ENCODE measurements at places on chromosomes 3 and 15.

- no peak for DNase-seq
These were observed 95.5 kb downstream of the FRMD4B start for GRCh38 chr3:69290430-69290829.

- no peak for DNase-seq
These were observed 44.2 kb upstream of the ZBED2 start for GRCh38 chr3:111639316-111639715.

DNA sequence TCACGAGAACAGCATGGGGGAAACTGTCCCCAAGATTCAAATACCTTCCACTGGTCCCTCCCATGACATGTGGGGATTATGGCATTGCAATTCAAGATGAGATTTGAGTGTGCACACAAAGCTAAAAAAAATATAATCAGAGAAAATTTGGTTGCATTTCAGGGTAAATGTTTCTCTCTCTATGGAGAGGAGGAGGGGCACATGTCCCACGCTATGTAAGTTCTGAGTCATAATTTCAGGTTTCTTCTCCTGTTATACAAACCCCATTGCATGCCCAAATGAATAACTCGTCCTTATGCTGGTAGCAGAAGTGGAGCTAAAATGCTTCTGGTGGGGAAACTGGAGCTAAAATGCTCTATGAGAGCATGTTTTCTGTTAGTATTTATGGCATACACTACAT is 209.7 kb upstream of the DCBLD2 start:
- DNase-seq: no peak

GRCh38 chr3:113499081-113499480 is 15.9 kb downstream of the SPICE1 start:
- DNase-seq: no peak

DNA sequence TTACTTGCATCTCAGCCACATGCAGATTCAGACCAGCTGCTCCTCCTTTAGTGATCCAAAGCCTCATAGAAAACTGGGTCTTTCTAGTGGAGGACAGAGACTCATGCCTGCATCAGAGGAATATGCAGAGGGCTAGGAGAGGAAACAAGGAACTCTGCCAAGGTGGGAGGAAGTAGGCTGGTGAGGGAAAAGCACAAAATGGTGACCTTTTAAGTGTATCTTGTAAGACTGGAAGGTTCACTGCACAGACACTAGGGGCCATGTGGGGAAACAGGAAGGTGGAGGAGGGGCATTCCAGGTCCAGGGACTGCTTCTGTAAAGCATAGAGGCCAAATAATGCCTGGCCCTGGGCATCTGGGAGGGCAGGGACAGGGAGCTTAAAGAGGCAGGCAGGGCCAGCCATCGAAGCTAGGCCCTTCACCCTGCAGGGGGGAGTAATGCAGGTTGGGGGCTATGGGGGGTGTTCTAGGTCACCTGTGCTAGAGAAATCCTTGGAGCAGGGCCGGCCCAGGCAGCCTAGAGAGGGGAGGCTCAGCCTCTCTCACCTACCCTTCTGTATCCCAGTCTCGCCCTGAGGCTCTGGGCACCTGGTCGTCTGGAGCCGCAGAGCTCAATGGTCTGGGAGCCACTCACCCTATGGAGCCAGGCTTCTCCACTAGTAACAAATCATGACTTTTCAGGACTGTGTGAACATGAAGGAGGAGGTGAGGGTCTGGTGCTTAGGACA is 117.7 kb downstream of the DNAJB8 start:
- no peak for DNase-seq

DNA sequence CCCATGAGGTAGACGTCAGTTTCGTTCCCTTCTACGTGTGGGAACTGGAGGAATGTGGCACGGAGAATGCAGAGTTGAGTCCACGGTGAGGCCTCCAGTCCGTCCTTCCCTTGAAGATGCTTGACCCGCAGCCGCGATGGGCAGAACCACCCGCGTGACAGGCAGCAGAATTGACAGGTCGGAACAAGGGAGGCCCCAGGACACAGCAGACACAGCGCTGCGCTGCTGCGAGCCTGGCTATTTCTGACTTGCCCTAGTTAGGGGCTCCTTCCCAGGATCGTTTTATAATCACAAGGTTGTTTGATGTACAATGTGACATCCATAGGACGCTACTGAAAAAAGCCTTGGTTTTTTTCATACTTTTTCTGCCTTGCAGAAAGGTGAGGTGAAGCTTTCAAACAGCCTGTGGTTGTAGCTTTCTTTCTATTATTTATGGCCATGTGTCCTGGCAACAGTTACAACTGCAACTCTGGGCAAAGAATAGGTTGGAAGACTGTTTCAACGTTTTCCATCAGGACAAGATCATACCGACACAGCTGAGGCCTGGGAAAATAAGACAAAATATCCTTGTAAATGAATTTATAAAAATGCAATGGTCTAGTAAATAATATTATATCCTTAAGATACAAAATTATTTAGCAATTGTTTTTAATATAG is 9.6 kb upstream of the TMEM41A start:
- DNase-seq: no peak

GRCh38 chr3:28036599-28037575 is 204.5 kb upstream of the CMC1 start:
- no peak for DNase-seq

DNA sequence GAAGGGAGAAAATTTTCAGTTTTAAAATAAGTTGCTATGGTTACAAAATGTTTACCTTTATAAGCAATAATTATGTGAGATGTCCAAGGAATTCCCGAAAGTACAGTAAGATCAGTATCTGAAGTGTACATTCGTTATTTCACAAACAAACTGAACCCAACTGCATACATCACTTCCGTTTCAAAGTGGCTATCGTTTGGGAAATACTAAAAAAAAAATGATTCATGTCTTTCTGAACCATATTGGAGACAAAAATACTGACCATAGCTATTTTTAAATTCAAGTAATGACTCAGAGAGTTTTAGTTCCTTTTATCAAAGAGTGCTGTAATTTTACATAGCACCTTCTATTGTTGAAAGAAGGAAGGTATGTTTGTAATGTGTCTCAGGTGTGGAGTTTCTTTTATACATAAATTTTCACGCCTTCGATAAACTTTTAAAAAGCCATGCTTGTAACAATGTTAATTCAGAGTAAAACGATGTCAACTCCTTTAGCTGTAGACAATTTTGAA is 8.0 kb upstream of the ANKRD28 start:
- no peak for DNase-seq

DNA sequence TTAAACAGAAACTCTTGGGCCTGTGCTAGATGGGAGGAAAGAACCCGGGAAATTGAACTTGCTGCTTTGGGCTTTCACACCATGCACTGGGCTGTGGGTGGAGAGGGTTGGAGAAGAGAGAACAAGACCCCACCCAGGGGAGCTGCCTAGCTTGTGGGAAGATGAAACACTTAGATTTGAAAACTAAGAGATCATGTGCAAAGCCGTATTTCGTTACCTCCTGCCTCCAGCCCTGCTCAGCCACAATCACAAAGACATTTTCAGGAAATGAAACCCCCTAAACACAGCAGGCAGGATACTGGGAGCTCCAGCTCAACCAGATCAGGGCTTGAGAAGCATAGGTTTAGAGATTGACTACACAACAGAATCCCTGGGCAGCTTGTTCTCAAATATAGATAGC is 183.0 kb upstream of the C2CD4B start:
- no peak for DNase-seq

DNA sequence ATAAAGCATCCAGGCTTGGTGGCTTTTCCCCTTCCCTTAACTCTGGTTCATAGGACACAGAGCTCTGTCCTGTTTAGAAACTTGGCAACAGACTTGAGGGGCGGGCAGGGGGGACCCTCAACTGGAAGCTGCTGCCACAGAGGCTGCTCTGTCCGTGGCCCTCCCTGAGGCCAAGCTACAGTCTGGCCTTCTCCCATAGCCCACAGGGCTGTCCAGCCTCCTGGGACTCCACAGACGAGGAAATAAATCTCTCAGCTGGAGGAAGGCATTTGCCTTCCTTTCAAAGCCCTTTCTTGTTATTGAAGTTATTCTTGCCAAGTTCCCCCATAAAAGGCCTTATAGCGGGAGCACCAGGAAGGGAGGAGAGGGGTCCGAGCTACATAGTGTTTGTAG is 248.8 kb upstream of the TPM1 start:
- no peak for DNase-seq

Data from type B pancreatic cell (in vitro differentiated cells).